ENCODE measurements at places on chromosomes 6 and 20.

DNA sequence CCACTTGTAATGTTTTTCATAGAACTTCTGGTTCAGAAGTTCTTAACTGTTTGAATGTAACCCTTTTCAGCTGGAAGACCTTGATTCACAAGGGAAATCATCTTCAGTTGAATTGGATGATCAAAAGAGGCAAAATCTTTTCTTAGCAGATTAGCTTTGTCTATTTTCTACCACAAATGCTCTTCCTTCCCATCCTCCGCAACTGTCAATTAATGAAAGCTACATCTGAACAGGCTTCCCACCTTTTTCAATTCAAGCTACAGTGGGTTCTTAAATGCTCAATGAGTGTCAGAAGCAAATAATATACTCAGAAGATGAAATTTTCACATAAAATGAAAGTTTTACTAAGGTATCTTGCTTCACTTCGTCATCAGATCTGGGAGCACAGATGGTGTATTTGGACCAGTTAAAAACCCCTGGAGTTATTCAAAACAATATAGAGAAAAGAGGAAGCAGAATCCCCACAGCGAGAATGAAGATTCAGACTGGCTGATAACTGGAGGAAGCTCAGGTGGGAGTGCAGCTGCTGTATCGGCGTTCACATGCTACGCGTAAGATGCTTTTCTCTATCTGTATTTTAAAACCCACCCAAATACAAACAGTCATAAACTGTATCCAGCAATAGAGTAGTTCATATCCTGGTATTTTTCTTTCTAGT, 19.4 kb downstream of the QRSL1 start:
- no peak for DNase-seq

- no peak for DNase-seq
These were observed 258.2 kb downstream of the BMP7 start for GRCh38 chr20:57008217-57008616.

DNA sequence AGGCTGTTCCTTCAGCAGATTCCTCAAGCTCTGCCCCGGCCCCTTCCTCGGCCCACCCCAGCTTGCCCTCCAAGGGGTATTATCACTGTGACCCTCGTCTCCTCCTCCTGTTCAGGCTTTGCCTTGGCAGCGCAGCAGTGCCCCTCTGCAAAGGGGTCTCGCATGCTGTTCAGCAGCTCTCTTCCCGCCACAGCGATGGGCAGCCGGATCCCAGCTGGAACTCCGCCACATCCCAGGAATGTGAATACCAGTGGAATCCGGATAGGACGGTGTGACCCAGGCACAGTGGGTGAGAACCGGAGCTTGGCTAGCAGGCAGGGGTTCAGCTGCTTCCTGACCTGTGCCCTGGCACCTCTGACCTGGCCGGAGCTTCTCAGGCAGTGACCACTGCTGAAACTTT, 52.9 kb downstream of the RNASET2 start:
- no peak for DNase-seq

- no peak for DNase-seq
These were observed 27.2 kb downstream of the MCUR1 start for GRCh38 chr6:13787137-13787536.

DNA sequence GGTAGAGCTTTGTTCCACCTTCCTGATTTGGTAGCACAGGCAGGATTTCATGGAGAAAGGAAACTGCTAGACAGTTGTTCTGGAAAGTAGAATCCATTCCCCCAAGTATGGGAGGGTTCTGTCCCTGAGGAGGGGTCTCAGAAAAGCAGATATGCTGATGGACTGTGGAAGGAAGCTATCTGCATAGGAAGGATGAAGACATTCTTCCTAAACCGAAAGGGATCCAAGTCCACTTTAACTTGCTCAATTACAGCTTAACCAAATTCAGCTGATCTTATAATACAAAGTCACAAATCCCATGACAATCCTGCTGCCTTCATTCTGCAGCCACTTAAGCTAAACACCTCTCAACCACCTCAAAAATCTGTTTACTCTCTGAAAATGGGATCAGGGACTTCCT, 2.6 kb downstream of the MAN1A1 start:
- no peak for DNase-seq

DNA sequence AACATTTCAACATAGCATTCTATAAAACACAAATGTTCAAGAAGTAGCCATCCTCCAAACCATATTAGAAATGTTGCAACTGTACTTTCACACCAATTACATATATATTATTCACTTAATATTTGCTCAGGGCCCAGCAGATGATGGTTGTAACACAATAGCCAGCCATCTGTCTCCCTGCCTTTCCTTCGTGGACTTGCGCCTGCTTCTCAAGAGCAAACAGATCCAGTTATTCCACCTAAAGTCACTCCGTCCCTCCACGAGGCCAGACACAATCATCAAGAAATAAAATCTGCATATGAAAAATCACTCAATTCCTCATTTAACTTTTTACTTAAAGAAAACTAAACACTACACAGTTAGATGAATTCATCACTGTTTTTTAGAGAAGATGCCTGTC, 160.4 kb downstream of the RALGAPA2 start:
- no peak for DNase-seq

- DNase-seq, result no peak
These were observed 1.1 kb upstream of the FAXC start for GRCh38 chr6:99350573-99350972.

DNA sequence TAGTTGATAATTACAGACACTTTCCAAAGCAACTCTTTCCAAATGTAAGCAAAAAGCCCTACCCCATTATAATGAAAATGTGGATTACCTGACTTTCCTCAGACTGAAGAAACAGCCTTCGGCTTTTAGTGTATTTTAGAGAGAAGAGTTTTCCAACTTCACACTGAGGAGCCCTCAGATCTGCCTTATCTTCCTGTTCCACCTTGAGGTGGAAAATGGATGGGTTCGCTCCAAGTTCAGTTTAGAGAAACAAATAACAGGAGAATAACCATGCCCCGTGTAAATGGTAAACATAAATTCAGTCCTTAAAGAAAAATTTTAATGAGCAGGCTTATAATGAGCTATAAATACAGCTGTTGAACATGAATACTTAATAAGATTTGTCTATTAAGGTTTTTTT, 21.1 kb upstream of the MTHFD1L start:
- DNase-seq, result no peak

- DNase-seq, result no peak
These were observed 41.5 kb upstream of the GFOD1 start for GRCh38 chr6:13528777-13529343.

- DNase-seq, result no peak
These were observed 14.6 kb downstream of the CDK5RAP1 start for GRCh38 chr20:33386673-33387072.

DNA sequence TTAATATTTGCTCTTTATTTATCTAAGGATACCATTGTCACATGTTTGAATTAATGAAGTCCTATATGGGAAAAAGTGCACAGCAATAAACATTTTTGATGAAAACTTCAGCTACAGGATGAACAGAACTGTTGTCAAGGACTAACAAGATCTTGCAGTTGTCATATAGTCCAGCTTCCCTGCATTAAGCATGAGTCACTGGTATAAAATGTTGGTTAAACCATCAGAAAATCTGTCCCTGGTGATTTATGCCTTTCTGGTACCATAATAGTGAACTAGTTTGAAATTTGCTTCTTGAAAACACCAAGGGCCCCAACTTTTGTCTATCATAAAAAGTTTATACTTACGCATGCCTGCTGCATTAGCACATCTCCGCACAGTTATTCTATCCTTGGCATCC, 60.4 kb upstream of the RSPO3 start:
- no peak for DNase-seq

DNA sequence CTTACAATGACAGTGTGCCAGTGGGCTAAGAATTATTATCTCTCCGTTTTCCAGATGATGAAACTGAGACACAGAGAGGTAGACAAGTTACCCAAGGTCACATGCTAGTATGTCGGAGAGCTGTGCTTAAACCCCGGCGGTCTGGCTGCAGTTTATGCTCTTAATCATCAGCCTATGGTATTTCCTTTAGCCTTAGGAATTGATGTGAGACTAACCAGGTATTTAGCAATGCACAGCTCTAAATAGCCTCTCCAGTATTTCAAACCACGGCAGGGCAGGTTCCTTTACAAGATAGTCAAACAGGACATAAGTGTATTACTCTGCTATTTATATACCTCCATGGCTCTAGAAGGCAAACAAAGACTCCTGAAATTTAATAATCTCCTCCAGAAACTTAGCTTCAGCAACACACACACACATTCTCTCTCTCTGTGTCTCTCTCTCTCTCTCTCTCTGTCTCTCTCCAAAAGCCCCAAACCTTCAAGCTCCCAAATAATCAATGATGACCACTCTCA, 142.0 kb upstream of the ZNF217 start:
- no peak for DNase-seq

DNA sequence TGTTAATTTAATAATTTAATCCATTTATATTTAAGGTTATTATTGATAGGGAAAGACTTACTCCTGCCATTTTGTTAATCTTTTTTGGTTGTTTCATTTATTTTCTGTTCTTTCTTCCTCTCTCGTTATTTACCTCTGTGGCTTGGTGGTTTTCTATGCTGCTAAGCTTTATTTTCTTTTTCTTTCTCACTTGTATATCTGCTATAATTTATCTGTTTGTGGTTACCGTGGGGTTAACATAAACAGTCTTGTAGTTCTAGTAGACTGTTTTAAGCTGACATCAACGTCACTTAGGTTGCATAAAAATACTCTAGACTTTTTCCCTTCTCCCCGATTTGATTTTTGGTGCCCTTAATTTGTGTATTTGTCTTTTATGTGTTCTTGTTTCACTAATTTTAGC, 381.3 kb upstream of the SPTLC3 start:
- no peak for DNase-seq

DNA sequence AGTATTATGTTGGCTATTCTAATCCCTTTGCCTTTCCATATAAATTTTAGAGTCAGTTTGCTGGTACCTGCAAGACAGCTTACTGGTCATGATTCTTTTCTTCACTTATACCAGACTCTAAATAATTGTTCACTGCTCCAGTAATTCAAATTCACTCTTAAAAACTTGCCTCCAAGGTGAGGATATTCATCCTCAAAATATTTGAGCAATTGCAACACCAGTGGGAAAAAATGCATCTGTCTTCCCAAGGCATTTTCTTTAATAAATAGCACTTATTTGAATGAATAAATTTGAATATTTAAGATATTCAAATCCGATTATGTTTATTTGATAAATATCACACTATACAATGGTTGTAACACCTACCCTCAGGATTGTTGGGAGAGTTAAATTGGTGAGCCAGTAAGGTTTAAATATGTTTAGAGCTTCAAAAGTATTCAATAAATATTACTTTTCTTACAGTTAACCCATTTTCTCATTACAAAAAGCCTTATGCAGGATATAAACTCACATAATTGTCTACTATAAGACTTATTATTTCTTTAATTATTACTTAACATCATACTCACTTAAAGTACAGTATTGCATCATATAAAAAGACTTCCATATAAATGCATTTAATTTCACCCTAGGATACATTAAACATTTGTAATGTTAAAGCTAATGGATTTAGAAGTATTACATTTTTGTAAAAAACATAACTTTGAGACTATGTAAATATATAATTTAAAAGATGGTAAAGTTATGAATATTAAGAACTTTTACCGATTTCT, 285.6 kb downstream of the SAMD5 start:
- no peak for DNase-seq

DNA sequence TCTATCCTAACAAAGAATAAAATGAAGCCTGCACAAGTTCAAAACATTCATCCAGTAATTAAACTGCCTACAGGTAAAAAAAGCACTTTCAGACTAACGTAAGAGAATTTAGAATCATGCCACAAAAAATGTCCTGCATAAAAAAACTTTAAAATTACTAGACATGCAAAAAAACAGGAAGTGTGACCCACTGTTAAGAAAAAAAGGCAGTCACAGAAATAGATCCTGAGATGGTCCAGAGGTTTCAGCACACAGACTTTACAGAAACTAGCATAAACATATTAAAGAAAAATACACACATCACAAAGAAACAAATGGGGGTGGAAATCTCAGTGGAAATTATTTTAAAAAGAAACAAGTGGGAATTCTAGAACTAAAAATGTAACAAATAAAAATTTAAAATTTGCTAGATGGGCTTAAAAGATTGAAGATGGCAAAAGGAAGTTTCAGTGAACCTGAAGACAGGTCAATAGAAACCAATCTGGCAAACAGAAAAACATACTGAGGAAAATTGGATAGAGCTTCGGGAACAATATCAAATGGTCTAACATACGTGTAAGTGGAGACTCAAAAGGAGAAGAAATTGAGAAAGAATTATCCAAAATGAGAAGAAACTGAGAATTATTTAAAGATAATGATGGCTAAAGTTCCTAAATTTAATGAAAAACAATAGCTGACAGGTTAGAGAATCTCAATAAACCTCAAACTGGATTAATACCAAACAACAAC, 3.4 kb upstream of the ZNF133 start:
- DNase-seq, result no peak

DNA sequence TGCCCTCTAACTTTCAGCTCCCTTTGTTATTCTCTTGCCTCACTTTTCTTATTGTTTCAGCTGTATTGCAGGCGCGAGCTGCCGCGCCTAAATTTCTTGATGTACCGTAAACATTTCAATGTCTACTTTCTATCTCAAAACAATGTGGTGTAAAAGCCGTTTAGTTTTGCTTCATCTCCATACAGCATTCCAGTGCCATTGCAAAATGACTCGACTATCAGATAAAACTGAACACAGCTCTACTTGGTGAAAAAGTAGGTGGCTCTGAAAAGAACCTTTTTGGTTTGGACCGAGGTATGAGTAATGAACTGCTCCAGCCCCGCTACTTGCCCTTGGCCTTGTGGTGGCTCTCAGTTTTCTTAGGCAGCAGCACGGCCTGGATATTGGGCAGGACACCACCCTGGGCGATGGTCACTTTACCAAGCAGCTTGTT, 74.6 kb downstream of the OR2B2 start:
- no peak for DNase-seq

- no peak for DNase-seq
These were observed 1.9 kb downstream of the DDR1 start for GRCh38 chr6:30885999-30886896.

DNA sequence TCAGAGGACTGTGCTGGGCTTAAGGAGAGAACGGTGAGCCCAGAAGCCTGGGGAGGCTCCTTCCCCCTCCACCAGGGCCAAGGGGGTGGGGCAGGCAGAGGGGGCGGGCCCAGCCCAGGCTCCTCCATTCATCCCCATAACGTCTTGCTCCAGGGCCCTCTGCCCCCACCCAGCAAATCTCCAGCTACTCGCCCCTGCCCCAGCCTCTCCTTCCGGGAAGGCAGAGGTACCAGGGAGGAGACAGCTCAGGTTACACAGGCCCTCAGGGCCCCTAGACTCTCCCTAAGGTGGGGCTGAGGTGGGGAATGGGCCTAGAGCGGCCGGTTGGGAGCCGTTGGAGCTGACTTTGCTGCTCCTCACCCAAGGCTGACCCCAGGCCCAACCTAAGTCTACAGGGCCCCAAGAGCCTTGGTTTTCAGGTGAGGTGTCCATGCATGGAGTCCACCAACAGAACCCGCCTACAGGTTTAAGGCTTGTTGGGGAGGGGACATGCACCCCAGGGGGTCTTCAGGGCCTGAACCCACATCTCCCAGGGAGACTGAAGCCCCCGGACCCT, 1.2 kb downstream of the LAMA5 start:
- DNase-seq, result no peak
